Tibial nerve (tissue), 4 donors: ENCODE measurements at places on chromosomes 5 and 9.

DNA sequence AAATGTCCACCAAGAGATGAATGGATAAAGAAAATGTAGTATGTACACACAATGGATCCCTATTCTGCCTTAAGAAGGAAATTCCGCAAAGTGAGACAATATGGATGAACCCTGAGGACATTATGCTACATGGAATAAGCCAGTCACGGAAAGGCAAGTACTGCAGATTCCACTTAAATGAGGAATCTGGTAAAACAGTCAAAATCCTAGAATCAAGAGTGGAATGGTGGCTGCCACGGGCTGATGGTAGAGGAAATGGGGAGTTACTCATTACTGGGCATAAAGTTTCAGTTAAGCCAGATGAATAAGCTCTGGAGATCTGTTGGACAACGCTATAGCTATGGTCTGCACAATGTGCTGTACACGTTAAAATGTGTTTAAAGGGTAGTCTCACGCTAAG is 47.2 kb downstream of the STK10 start:
- no peak for DNase-seq

GRCh38 chr5:53011233-53011632 is 22.1 kb downstream of the ITGA2 start:
- DNase-seq, result no peak

DNA sequence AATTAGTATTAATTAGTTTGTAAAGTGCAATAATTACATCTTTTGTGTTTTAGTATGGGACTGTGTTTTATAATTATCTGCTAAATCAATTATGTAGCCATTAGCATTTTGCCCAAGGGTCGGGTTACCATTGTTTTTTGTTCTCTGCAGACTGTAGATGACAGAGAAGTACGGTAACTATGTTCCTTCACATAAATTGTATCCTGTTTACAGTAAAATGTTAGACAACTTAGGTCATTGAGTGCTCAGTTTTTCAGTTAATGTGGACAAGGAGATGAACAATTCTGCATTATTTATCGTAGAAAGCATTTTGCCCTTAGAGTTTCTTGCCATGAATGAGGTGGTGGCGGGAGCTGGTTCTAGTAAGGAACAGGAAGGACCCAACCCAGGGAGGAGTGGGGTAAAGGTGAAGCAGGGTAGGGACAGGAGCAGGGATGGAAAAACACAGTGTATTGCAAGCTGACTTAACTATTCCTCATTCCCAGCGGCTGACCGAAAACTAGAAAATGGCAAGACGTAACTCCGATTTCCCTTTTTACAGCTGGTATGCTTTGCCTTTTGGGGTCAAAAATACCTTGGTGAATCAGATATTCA is 243.7 kb upstream of the SLC24A2 start:
- DNase-seq, result no peak

- DNase-seq, result no peak
Observed at GRCh38 chr5:177355868-177356168, 1.9 kb upstream of the RGS14 start.

DNA sequence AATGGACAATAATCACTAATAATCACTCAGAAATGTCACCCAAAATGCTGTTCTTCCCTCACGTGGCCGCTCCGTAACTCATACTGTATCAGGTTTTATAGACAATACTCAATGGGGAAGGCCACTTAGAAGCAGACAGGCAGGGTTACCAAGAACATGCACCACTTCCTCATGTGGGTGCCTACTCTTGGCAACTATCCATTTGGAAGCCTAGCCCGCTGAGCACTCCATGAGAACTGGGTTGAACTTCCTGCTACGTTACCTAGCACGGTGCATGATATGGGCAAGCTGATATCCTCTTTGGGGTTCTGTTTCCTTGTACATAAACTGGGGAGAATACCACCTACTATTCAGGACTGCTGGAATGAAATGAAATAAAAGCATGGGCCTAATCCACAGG is 14.3 kb downstream of the DAP start:
- DNase-seq, result no peak

- no peak for DNase-seq
Observed at GRCh38 chr9:6098431-6098830, 83.0 kb upstream of the RANBP6 start.

DNA sequence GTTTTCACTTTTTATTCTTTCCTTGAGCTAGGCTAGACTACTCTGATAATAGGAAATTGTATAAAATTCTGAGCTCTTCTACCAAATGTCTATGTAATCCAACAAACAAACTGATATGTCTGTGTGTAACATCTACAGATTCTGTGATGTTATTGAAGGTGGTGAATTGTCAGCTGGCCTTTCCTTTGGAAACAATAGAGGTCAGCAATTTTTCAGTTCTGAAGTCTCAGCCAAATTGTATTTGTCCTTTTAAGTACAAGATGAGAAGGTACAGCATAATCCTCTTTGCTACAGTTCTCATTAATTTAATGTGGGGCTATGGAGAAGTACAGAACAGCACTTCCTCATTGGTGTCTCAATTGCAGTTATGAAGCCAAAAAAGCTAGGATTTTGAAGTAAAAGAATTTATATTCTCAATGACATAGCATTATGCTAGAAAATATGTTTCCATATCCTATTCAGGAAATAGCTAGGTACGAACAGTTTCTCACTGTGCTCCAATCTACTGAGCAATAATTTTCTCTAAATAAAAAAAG is 198.0 kb downstream of the HINT1 start:
- DNase-seq, result no peak

DNA sequence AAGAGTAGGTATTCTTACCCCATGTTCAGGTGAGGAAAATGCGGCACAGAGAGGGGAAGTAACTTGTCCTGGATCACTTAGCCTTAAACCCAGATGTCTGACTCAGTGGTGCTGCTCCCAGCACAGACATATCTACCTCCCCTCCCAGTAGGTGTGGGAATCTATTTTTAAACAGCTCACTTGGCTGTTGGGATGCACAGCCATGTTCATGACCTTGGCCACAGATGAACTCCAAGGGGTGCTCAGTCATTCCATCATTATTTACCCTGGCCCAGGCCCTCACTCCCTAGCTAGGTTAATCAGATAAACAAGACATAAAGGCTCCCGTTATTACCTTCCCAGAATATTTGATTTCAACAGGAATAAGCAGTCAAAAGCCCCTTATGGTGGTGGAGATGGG is 88.4 kb upstream of the IQGAP2 start:
- DNase-seq, result no peak

DNA sequence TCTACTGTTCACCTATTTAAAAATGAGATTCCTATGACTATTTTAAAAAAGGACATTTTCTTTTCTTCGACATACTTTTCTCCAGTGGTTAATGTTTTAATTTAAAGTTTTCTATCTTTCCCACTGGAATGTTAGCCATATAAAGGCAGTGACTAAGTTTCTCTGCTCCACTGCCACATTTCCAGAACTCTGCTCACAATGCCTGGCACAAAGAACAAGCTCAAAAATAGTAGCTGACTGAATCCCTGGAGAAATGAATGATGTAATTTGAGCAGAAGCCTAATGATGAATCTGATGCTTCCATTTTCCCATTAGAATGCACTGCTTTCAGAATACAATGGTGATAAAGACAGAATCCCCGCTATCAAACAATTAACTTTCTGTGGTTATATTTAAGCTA is 817.8 kb downstream of the MTRR start:
- no peak for DNase-seq
